M059J (cell line): ENCODE measurements at places on chromosomes 1 and 21. TPM values are rescaled to one million over a fixed set of nuclear protein-coding genes. Genes with fewer than 3 reads are reported as not detected.

GRCh38 chr1:14321422-14321821 lies 277.1 kb upstream of the KAZN start:
- no peak for DNase-seq

- DNase-seq = no peak
Observed at GRCh38 chr1:23110391-23110790, 58.3 kb downstream of the LUZP1 start.

- no peak for DNase-seq
Observed at GRCh38 chr21:37208741-37209225, 58.4 kb downstream of the VPS26C start.

DNA sequence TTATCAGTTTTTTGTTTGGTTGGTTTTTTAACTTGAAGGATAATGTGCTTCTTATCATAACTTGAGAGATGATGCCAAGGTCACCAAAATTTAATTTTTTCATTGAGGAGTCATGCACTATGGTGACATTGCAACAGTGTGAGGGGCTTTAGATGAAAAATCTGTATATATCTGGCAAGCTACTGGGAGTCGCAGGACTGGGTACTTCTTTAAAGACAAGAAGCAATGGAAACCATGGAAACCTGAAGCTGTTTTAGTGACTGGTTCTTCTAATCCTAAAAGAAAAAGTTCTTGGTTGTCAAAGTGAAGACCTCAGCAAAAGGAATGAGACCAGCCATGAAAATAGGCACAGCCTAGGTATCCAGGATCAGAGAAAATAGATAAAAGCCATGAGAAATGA lies 31.1 kb downstream of the ZC3H11B start:
- DNase-seq = no peak

GRCh38 chr1:27603309-27603680 lies 649 bp downstream of the AHDC1 start:
- no peak for DNase-seq

- no peak for DNase-seq
Observed at GRCh38 chr1:56538532-56538931, 40.8 kb downstream of the PLPP3 start.

GRCh38 chr1:81398041-81398440 lies 402.7 kb upstream of the ADGRL2 start:
- DNase-seq = no peak

- no peak for DNase-seq
Observed at GRCh38 chr21:42239973-42240372, 21.0 kb downstream of the ABCG1 start.

DNA sequence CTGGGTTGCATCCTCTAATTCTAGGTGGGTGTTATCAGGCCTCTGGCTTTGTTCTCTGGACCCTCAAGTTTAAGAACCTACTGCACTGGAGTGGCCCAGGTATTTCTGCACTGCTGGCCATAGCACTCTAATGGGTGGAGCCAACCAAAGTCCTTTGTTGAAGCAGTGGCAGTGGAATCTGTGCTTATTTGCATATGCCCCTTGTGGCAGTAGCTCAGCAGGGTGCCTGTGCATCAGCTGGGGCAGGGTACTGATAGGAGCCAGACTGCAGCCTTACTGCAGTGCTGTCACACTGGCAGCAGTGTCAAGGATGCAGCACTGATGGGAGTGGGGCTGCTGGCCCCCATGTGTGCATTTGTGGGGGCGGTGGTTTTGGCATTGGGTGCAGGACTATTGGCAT lies 660.6 kb downstream of the LRRIQ3 start:
- no peak for DNase-seq

GRCh38 chr1:47536646-47537118 lies 98.8 kb downstream of the FOXD2 start:
- DNase-seq = peak; percentile 24

DNA sequence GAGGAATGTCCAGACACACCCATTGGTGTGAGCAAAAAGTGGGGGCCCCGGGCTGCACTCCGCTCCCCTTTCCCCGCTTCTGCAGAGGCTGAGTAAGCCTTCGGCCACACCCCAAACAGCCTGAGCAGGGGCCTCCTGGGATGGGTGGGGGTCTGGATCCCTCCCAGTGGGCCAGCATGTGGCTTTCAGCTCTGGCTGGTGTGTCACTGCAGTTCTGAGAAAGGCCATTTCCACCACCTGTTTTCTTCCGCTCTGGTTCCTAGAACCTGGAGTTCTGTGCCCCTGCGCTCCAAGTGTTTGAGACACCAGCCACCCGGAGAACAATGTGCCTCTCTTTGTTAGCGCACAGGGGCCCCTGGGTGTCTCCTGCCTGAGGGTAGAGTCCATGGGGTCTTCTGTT lies 30.9 kb downstream of the SLC37A1 start:
- no peak for DNase-seq

- no peak for DNase-seq
Observed at GRCh38 chr1:228297822-228298221, 90.0 kb downstream of the OBSCN start.

GRCh38 chr1:150552128-150552910 lies 3.1 kb downstream of the ADAMTSL4 start:
- peak; percentile 83 for DNase-seq

DNA sequence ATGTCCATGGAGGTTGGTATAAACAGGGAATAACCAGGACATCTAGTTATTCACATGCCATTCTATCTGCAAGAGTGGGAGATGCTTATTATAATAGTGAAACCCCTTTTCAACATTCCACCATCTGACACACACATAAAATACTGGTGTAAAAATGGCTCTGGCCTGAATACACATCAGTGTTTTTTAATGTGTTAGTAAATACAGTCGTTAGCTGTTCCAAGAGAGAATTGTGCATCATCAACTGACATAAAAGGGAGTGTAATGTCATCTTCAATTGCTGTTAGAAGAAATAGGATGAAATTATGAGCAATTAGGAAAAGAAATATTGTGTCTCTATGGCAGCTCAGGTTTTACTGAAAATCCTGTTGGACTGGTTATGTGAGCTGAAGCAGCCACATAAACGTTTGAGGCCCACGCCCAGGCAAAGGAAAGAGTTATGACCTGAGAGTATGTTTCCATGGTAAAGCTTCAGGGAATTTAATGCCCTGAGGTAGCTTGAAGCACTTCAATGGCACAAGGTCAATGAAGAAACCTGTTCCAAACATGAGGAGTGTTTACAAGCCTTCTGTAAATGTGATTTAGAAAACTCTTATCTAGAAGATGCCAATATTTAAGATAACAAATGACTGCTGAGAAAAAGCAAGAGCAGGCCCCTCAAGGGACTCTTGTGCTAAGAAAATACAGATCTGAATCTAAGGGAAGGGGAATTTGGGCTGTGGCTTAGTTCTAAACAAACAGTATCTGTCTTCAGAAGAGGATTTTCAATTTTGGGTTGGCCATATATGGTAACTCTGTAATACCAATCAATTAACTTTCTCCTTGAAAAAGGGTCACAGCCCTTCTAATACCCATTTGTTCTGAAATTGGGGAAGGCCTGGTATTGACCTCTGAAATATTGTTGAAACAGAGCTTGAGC lies 384.3 kb downstream of the SEC16B start:
- DNase-seq = no peak

DNA sequence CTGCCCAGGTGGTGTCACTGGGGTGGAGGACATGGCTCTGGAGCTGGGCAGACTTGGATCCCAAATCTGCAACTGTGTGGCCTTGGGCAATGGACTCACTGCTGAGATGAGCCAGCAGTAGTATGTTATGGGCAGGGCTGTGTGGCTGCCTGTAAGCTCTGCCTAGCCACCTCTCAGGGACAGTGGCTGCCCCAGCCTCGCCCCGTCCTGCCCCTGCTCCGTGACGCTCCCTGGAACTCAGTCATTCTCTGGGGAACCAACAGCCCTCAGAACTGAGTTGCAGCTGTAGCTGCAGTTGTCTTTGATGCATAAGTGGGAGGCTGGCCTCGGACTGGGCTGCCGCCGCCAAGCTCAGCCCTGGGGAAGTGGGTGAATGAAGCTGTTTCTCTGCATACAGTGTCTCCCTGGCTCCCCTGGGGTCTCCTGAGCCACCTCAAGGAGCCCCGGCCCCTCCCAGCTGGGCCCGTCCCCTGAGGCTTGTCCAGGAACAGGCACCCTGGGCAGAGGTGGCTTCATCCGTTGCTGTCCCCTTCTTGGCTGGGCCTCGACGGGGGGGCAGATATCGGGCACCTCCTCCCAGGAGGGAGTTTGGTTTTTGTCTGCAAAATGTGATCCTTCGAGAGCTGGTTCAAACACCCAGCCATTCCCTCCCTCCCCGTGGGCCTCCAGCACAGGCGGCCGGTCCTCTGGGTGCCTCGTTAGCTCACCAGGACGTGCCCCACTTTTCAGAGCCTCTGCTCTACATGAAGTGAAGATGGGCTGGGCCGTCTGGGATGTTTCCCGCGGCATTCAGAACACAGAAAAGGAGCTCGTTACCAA lies 26.2 kb upstream of the PLCH2 start:
- DNase-seq = no peak

GRCh38 chr1:156911577-156912298 lies 8.7 kb upstream of the LRRC71 start:
- no peak for DNase-seq

- DNase-seq = no peak
Observed at GRCh38 chr1:27614625-27615344, 10.8 kb upstream of the AHDC1 start.

DNA sequence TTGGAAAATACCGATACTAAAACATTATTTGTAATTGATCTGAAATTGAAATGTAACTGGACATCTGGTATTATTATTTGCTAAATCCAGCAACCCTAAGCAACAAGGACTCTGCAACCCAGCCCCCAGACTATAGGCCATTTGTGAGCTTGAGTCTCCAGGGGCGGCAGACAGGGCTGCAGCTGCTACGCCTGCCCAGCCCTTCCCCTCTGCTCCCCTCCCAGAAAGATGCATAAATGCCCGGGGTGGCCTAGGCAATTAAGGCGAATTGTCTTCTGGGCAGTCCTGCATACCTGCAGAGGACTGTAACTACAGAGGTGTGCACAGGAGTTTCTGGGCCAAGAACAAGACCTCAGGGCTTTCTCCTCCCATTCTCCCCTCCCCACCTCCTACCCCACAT lies 41.2 kb upstream of the LBR start:
- DNase-seq = no peak

DNA sequence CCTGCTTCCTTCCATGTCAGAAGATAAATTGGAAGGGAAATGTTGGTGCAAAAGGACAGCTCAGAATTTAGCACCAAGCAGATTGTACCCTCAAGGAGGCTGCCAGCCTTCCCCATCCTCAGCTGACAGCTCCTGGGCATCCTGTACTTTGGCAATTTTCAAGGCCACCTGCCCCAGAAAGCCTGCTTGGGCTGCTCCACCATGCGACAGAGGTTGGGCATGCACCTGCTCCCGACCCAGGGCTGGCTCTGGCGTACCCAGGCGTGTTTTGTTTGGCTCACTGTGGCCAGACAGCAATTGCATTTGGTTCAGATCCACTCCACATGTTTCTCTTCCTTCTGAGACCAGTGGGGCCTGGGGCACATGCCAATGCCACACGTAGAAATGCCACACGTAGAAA lies 547.8 kb downstream of the NPHP4 start:
- DNase-seq = no peak

GRCh38 chr1:234643111-234643849 lies 33.3 kb upstream of the IRF2BP2 start:
- no peak for DNase-seq

GRCh38 chr1:203158960-203159665 lies 16.5 kb downstream of the MYBPH start:
- no peak for DNase-seq

GRCh38 chr1:154860156-154860870 lies 9.8 kb downstream of the KCNN3 start:
- peak; percentile 30 for DNase-seq

DNA sequence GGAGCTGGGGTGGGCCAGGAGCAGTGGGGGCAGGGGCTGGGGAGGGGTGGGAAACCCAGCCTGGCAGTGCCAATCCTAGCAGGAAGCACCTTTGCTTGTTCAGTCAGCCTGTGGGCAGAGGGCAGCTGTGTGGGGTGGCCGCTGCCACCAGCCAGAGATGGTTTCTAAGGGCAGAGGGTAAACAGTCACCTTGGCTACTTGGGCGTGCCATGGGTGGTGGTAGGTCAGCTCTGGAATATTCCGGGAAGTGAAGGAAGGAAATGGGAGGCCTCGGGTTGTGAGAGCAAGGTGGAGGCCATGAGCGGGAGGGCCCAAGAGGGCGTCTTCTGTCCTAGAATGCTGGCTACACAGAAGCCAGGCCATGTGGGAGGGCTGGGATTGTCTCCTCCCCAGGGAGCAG lies 20.7 kb upstream of the WNT4 start:
- DNase-seq = no peak

DNA sequence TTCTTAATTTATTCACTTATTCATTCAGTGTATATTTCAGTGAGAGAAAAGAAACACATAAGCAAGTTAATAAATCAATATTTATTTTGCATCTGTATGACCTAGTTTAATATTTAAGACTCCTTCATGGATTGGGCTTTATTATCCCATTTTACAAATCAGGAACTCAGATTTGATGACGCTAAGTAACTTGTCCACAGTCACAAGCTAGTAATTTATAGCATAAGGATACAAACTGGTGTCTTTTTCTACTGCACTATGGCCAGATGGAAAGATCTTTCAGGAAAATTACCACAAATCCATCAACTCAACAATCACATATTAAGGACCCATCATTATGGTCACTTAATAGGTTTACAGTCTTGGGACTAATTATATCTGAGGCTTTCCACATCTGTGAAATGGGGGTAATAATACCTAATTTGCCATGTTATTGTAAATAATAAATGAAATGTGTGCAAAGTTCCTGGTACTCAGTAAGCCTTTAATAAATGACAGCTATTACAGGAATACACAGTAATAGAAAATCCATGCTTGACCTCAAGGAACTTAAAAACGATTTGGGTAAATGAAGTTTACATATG lies 13.3 kb downstream of the CDKN2C start:
- no peak for DNase-seq

GRCh38 chr1:70504821-70505193 lies 93.7 kb downstream of the CTH start:
- peak; percentile 52 for DNase-seq

- no peak for DNase-seq
Observed at GRCh38 chr21:30271156-30271555, 11.6 kb downstream of the KRTAP24-1 start.

GRCh38 chr1:95196017-95196416 lies 38.0 kb upstream of the RWDD3 start:
- peak; percentile 5 for DNase-seq

GRCh38 chr1:27604579-27605299 lies 795 bp upstream of the AHDC1 start:
- DNase-seq = peak; percentile 44

- DNase-seq = no peak
Observed at GRCh38 chr1:64679177-64679576, 65.7 kb upstream of the RAVER2 start.

The VN1R5 gene
- not detected in 2 replicates for total RNA-seq

The E2F2 gene
- total RNA-seq = 2.8 and 3.6 TPM in 2 replicates

The BSND gene
- not detected in 2 replicates for total RNA-seq

The CDCA8 gene
- 36.8 and 38.4 TPM in 2 replicates for total RNA-seq

The F5 gene
- total RNA-seq = not detected in 2 replicates

The SPATC1L gene
- total RNA-seq = 17.4 and 21.6 TPM in 2 replicates

The TPTE gene
- total RNA-seq = not detected in 2 replicates

The CTSS gene
- total RNA-seq = 26.7 and 69.1 TPM in 2 replicates

The TEKT2 gene
- total RNA-seq = 0.25 TPM in 1 of 2 replicates, not detected in the other

The C1QC gene
- not detected in 2 replicates for total RNA-seq

The IVL gene
- total RNA-seq = not detected in 2 replicates

The FAM131C gene
- 0.71 and 1.7 TPM in 2 replicates for total RNA-seq

The KCNJ9 gene
- not detected in 2 replicates for total RNA-seq

The VPS45 gene
- 57.5 and 78.3 TPM in 2 replicates for total RNA-seq

The PFKFB2 gene
- total RNA-seq = 6.4 and 6.5 TPM in 2 replicates

The RUNX3 gene
- total RNA-seq = 0.17 and 0.37 TPM in 2 replicates

The STUM gene
- not detected in 2 replicates for total RNA-seq

The MPL gene
- total RNA-seq = not detected in 2 replicates

The SPRR1A gene
- total RNA-seq = not detected in 2 replicates

The ZNF691 gene
- 12.3 and 13.3 TPM in 2 replicates for total RNA-seq

The CCDC30 gene
- 0.34 TPM in 1 of 2 replicates, not detected in the other for total RNA-seq

The OSCP1 gene
- 4.2 and 9.0 TPM in 2 replicates for total RNA-seq

The OR6N1 gene
- not detected in 2 replicates for total RNA-seq
